GM18507 (cell line): ENCODE measurements at places on chromosomes 3 and 15.

DNA sequence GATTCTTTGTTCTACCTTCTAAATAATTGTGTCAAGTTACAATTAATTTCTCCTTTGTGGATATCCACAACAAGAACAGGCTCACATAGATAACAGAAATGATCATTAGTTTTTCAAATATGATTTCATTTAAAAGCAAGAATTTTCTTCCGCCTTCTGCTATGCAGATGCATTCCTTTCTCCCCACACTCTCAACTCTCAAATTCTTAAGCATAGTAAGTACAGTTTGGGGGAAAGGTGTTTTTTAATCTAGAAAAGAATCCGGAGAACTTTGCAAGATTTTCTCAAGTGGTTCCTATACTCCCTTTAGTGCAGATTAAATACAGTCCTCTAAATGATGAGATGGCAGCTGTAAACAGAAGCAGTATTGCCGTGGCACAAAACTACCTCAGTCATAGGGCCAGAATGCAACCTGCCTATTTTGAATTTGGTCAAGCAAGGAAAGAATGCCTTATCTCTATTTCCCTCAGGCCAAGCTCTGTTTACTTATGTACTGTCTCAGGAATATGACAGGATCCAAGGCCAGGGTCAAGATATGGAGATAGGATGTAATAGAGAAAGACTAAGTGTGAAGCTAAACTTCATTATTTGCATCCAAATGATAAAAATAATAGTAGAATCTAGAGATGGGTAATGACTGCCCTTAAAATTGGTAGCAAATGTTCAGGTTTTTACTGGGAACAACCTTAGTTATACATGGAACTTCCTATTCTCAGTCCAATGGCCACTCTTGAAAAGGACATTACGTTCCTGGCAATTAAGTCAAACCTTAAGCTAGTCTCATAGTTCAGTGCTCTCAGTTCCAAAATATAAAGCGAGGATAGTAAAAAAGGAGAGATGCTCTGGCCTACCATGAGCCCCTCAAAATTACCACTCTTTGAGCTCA lies 77.3 kb upstream of the PHLDB2 start:
- no peak for DNase-seq

- peak; percentile 9 for DNase-seq
Observed at GRCh38 chr3:108662142-108662738, 72.7 kb downstream of the DZIP3 start.

GRCh38 chr3:72756900-72757299 lies 91.3 kb downstream of the SHQ1 start:
- peak; percentile 60 for DNase-seq

GRCh38 chr3:88141458-88142083 lies 8.2 kb upstream of the C3orf38 start:
- DNase-seq = no peak

DNA sequence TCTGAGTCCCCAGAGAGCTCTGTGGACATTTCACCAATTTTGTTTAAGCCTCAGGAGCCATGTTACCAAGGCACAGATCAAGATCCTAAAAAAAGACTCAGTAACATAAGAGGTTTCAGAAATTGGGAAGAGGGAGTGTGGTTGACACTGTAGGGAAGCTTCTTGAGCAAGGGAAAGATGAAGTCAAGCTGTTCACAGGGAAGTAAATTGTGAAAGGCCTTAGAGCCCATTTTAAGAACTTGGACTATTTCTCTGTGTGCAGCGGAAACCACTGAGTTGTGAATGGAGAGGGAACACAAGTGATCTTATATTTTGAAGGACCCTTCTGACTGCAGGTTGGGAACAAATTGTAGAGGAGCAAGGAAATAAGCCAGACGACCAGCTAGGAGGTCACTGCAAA lies 18.7 kb downstream of the BCL2A1 start:
- DNase-seq = no peak

GRCh38 chr3:124461126-124461525 lies 269.1 kb upstream of the UMPS start:
- no peak for DNase-seq

- DNase-seq = no peak
Observed at GRCh38 chr3:141276398-141276797, 44.8 kb downstream of the PXYLP1 start.

DNA sequence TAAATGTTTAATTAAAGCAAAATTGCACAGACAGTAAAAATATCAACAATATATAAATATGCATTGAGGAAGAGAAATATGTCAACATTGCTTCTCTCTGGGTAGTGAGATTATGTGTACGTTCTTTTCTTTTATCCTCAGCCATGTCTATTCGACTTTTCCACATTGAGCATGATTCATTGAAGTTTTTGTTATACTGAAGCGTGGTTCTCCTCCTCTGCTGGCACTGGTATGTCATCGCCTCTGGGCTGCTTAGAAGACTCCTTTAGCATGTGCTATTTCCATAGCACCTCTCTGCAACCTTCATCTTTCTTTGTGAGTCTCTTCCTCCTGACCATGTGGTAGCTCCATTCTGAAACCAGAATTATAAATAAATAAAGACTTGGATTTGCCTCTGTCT lies 65.8 kb upstream of the AKAP13 start:
- DNase-seq = no peak

DNA sequence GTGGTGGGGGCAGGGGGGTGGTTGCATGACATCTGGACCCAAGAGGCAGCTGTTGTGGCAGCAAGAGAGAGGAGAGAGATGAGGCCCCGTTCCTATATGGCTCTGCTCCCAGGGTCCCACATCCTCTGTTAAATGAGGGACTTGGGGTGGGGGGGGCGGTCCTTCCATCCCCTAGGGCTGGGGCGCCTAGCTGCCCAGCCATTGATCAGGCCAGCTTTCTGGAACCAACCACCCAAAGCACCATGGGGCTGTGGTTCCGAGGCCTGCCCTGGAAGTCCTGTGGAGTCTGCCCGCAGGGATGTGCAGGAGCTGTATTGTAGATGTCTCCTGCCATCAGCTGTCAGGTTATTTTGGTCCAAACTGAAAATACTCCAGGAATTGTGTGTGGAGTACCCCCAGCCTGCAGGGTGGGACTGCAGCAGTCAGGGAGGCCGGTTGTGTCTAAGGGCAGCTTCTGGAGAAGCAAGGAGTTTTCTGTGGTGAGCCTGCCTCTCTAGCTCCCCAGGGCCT lies 5.2 kb downstream of the FURIN start:
- no peak for DNase-seq

GRCh38 chr3:183468424-183468823 lies 40.0 kb upstream of the MCF2L2 start:
- DNase-seq = no peak

DNA sequence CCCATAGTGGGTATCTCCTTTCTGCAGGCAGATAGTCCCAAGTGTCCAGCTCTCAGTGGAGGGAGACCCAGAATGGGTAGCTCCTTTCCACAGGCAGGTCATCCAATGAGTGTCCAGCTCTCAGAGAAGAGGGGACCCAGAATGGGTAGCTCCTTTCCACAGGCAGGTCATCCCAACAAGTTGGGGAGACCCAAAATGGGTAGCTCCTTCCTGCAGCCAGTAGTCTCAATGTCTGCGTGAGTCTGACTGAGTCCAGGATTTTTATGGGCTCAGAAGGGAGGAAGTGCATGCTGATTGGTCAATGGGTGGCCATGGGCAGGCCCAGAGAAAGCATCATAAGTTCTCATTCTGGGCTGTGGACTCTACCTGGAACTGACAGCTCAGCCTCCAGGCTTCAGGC lies 150.7 kb upstream of the P2RY1 start:
- DNase-seq = no peak

DNA sequence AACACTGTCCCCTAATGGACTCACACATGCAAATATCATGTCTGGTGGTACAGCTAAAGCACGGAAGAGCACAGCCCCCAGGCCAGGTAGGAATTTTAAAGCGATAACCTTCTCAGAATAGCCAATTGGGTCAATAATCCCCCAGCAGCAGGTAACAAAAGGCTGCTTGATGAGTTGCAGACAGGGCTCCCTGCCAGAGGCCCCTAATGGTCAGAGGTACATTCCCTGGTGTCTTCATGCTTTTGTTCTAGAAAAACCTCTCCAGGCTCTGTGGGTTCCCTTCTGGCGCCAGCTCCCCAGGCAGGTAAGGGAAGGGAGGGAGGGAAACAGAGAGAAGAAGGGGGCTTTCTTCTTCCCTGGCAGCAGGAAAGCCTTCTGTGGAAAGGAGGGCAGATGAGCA lies 43.4 kb upstream of the PRTG start:
- no peak for DNase-seq

DNA sequence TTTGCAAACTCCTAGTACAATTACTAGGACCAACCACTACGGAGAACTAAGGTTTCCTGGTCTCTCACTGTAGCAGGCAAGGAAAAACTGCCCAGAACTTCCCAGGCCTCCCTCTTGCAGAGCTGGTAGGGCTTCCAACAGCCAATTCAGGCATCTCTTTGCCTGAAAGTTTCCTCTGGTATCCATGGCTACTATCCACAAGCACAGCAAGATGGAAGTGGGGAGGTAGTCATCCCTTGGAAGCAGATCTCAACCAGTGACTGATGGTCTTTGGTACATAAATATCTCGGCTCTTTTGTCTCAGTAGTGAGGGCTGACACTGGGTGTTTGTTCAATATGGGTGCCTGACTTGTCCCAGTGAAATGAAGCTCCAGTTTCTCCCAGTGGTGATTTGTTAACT lies 201.3 kb upstream of the MRPL3 start:
- no peak for DNase-seq

DNA sequence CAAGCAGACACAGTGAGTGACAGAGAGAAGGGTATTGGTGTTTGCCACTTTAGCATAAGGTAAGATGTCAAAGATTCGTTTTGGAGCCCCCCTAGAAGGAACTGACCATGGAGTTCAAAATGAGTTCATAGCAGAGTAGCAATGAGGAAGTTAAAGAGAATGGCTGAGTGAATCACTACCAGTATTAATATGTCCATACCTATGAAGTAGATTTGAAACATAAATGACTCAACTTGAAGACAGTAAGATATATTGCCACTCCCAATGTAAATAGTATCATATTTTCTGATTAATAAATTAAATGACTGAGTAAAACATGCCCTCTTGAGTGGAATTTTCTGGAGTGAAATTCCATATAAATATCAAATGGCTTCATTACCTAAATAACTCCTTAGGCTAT lies 675.1 kb downstream of the NLGN1 start:
- DNase-seq = no peak

DNA sequence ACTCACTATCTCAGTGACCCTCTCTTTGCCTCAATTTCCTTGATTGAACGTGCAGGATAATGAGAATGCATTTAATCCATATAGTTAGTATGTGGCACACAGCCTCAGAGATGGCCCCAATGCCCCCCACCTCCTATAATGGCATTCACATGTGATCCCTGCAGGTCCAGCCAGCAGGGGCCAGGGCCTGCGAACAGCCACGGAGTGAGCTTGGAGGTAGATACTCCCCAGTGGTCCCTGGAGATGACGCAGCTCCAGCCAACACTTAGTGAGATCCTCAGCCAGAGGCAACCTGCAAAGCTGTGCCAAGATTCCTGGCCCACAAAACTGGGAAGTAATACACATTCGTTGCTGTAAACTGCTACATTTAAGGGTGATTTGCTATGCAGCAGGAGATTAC lies 184.9 kb upstream of the NSMCE3 start:
- no peak for DNase-seq

GRCh38 chr15:53976844-53977392 lies 1.3 kb upstream of the UNC13C start:
- DNase-seq = no peak

DNA sequence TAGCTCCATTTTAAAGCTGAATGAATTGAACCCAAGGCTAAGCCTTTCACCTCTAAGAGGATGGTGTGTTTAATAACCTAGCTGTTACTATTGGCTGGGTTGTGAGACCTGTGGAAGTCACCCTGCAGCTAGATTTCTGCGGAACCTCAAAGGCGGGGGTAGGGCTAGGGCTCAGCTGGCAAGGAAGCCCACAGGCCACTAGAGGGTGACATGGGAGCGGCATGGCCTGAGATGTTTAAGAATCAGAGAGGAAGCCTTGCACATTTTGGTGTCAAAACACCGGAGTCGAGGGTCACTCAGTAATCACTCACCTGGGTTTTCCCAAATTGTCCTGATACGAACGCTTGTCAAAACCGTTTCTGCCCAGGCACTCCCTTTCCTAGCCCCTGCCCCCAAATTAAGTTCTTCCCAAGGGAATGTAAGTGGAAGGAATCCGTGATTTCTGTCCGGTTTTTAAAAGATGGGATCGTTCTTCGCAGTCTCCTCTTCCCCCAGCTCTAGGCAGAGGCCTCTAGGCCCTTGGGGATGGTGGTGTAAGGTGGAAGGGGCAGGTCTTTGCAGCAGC lies 3.8 kb upstream of the ACAD9 start:
- no peak for DNase-seq

DNA sequence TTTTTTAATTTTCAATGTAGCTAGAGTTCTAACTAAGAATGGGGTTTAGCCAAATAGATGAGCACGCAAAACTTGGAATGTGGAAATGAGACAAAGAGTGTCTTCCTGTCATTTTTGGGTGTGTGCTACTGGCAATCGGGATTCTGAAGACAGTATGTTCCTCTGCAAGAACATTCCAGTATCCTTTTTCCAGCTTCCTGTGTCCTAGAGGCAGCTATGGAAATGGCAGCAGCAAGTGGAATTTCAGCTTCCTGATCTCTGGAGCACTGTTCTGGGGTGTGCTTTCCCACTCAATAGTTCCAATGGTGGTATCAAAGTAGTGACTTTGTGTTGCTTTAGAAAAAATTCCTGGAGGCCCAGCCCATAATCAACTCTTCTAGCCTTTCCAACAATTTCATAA lies 642.9 kb upstream of the KCNMB2 start:
- DNase-seq = no peak

DNA sequence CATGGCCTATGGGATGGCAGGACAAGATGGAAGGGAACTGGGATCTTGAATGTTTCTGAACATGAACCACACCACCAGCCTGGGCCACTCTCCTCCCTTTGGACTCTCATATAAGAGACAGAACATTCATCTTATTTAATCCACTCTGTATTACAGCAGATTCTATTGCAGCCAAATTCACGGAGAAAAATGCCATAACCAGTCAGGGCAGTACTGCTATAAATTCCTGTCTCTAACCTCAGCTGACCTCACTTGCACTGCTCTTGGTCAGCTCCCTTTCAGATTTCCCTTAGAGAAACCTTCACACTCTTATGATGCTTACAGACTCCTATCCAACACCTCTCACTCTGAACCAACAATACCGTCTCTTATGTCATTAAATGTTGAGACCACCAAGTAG lies 101.4 kb downstream of the RYK start:
- no peak for DNase-seq

DNA sequence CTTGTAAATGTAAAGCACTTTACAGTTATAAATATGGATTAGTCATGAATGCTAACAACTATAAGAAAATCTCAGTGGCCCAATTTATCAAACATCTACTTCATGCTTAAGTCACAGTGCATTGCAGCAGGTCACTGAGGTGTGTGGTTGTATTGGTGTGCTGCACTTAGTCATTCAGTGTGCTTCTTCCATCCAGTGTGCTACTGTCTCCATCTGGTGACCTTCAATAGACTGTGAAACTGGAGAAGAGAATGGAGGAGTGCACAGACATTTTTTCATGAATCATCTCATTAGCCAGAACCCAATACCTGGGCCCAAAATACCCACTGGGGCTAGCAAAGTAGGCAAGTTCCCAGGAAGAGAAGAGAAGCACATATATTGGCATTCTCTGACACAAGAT lies 199.6 kb downstream of the SHOX2 start:
- no peak for DNase-seq
